NCI-H1048 (cell line): ENCODE measurements at places on chromosomes 2 and 18.

DNA sequence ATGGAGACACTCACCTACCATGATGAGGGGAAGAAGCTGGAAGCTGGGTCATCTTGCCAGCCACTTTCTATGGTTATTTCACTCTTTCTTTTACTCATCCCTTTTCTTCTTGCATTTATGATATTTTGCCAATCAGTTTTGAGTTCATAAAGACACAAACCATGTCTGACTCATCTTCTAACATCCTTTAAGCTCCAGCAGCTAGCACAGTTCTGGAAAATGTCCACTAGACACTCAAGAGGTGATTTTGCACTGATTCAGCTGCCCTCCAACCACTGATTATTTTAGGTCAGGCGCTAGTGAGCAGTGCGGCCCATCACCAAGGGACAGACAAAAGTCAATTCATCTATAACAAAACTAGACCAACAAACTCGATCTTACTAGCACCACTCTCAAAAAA lies 537.1 kb upstream of the ID2 start:
- DNase-seq: no peak

GRCh38 chr2:16249246-16250055 lies 309.1 kb downstream of the MYCN start:
- DNase-seq: no peak

DNA sequence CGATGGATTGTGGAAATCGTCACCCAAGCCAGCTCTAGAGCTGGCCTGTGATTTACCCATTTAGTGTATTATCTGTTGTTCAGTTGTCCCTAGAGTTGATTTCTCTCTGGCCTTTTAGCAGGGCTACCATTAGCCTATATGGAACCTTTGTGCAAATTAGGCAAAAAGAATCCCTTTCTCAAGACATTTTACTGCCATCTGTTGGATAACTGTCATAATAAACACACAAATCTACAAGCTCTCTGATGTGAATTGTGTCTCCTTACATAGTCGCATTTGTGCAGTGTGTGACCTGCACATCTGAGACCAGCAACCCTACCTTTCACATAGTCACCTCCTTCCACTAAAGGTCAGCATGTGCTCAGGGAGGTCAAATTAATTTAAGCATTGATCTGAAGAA lies 34.0 kb downstream of the LOXHD1 start:
- no peak for DNase-seq

GRCh38 chr2:40955042-40955441 lies 503.2 kb upstream of the SLC8A1 start:
- no peak for DNase-seq

GRCh38 chr2:216650626-216651257 lies 17.5 kb downstream of the IGFBP2 start:
- DNase-seq: no peak

DNA sequence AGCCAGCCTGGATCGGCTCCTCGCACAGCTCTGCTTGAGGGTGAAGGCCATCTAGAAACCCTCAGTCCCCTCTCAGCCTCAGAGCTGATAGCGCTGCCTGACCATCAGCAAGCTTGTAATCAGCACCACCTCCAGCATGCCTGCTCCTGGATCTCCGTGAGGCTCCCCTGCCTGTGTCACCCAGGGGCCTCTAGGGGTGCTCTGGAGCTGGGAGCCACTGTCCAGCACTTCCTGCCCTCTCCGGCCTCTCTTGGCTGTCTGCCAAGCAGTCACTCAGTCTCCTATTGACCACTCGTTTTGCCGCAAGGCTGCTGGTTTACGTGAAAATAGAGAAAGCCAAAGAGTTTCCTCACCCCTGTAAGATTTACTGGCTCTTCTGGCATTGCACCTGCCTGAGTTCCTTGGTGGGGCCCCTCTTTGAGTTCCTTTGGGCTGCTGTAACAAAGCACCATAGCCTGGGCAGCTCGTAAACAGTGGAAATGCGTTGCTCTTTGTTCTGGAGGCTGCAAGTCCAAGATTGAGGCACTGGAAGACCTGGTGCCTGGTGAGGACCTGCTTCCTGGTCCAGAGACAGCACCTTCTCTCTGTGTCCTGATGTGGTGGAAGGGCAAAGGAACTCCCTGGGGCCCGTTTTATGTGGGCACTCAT lies 17.9 kb downstream of the CAPN10 start:
- DNase-seq: no peak

DNA sequence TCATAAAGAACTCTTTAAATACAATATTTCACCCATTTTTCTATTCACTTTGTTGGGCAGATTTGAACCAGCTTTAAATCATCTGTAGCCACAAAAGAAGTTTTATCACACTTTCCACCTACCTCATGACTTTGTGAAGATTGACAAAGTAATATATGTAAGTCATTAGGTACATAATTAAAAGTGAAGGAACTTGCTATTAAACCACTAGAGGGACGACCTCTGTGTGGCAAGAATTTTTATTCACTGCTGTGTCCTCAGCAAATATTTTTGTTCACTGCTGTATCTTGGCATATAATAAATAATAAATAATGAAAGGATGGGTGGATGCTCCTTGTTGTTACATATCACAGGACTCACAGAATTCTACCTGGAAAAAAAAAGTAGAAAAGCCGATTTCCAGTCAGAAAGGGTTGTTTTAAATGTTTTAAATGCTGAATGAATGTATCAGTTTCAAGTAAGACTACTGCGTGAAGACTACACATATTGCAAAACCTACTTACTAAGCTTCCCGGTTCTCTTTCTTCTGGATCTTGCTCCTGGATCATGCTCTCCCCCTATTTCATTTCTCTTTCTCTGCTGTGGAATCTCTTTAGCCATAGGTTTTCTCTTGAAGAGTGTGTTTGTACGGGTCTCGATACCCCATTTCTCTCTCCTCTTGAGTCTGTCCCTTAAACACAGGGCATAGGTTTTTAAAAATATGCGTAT lies 44.8 kb downstream of the KCMF1 start:
- no peak for DNase-seq

- DNase-seq: no peak
Observed at GRCh38 chr2:32668254-32668653, 40.4 kb downstream of the TTC27 start.

DNA sequence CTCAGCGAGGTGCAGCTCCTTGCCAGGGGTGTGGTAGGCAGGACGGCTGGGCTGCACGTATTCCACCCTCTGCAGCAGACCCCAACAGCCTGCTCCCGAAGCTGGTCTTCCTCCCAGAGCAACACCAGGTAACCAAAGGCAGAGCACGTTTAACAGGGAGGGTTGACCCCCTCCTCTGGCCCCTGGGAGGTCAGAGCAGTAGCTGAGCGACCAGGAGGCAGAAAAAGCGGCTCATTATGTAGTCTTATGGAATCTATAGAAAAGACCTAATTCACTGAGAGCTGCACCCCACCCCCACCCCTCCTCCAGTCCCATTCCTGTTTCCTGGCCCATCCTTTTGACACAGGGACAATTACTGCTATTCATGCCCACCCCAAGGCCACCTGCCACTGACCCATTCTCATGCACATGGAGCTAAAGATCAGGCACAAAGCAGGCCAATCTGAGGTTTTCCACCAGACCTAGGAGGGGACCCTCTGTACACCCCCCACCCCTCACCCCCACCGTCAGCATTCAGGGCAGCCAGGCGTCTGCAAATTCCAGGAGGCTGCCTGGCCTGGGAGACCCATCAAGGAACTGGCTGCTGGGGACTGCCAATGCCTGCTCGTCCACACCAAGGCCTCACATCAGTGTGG lies 60.9 kb upstream of the FZD7 start:
- DNase-seq: no peak

GRCh38 chr18:21264651-21265050 lies 22.6 kb downstream of the GREB1L start:
- DNase-seq: no peak

DNA sequence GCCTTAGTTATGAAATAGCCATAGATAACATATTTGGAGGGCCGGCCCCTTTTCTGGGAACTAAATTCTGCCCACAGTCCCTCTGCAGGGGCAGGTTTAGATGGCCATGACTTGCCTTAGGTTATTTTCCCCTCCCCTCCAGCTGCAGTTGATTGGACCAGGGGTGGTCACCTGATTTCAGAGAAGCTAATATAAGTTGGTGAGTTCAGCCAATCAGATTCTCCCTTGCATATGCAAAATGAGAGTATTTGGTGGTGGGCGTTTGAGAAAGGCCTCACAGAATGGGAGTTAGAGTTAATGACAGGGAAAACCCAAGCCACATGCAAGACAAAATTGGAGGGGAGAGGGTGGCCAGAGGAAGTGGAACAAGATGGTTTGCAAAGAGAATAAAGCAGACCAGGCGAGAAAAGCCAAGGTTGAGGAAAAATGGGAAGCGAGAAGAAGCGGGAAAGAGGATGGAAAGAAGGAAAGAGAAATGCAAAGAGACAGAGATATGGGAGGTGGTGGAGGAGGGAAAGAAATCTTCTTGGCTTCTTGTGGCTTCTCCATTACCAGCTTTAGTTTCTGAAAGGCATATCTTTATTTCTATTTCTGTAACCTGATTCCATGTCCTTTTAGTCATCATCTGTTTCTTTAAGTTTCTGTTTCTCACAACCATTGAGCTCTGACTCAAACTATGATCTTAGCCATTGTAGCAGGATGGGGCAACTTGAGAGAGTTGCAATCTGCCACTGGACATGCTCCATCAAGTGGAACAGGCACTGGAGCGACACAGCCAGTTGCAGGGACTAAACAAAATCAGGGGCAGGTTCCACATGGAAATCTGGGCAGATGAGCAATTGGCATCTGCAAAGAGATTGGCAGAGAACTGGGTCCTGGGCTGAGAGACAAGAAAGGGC lies 108.1 kb upstream of the SIX3 start:
- no peak for DNase-seq

- no peak for DNase-seq
Observed at GRCh38 chr2:12347066-12347493, 369.7 kb upstream of the TRIB2 start.

- DNase-seq: no peak
Observed at GRCh38 chr2:73870084-73870483, 22.7 kb upstream of the ACTG2 start.

DNA sequence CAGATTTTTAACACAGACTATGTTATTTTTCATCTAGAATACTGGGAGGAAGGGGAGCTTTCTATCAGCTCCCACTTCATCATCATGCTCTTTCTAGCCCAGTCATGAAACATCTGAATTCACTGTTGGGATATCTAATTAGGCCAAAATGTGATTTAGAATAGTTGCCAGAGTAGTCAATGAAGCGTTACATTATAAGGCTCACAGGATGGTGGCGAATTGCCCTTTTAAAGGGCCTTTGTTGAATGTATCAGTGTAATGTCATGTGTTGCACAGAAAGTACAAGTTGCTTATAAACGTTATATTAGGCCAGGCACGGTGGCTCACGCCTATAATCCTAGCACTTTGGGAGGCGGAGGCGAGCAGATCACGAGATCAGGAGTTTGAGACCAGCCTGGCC lies 45.6 kb downstream of the PDE1A start:
- no peak for DNase-seq

GRCh38 chr18:58158008-58158407 lies 114.0 kb downstream of the NEDD4L start:
- no peak for DNase-seq

GRCh38 chr2:31163011-31163539 lies 24.8 kb upstream of the GALNT14 start:
- no peak for DNase-seq

GRCh38 chr2:9832586-9832985 lies 10.7 kb upstream of the TAF1B start:
- no peak for DNase-seq

- DNase-seq: no peak
Observed at GRCh38 chr2:213376644-213377043, 92.4 kb downstream of the SPAG16 start.

- no peak for DNase-seq
Observed at GRCh38 chr18:37419315-37419714, 146.3 kb downstream of the CELF4 start.

DNA sequence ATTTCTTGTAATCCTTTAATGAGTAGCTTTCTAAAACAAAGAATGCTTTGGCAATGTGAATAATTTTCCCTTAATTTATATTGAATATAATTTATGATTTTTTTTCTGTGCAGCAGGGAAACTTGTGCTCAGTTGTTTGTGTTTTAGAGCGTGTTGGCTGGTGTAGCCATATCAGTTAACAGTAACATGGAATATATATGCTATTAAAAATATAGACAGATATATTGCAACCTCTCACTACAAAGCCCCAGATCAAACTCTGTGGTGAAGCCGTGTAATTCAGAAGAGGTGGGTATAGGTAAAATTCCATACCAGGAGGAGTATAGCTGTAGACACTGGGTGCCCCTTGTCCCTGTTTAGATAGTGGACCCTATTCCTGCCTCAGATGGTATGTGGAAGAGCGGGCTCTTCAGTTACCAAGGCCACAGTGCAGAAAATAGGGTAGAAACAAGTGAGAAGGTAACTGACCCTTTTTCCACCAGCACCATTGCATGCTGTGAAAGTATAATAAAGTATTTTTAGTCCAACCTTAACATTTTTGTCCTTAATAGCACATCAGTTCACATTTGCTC lies 18.1 kb upstream of the RASGRP3 start:
- no peak for DNase-seq

DNA sequence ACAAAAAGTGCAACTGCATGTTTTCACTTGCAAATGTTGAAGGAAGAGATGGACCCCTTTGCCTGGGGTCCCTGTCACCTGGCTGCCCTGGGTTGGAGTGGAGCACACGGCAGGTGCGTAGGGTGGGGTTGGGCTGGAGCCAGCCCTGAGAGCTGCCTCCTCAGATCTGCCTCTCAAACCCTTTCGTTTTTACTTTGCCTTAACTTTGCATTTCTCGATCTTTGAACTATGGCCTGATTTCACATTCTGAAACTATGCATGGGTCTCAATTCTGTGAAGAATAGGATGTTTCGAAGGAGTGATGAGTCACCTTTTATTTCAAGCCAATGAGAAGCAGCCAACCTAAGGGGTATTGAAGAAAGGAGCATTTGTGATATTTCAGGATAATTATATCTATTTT lies 132.8 kb downstream of the ACOXL start:
- no peak for DNase-seq

- DNase-seq: no peak
Observed at GRCh38 chr2:40346535-40347354, 105.1 kb downstream of the SLC8A1 start.

DNA sequence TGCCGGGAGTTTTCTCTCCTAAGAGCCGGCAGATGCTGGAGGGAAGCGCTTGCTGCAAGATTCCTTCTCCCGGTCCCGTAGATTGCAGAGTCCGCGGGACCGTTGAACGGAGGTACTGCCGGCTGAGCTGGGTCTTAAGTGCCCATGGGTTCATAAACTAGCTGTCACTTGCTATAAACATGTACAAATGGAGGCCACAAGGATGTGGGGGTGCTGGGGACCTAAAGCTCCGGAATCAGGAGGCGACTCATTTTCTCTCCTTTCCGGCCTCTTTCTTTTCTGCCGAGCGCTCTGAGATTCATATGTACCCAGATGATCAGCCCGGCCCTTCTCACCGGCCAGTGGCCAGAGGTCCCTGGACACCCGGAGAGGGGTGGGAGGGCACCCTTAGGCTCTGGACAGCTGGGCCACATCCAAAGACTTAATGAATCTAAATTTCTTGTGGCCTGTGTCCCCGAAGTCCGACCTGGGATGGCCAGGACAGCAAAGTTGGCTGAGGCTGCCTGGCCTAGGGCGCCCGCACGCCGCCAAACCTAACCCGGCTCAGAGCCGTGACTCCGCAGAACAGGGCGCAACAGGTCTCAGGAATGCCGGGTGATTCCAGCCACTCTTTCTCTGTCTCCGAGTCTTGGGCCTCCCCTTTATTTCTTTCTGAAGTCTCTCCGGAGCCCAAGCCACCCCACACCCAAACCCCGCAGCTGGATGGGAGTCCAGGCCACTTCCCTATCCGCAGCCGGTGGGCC lies 2.4 kb upstream of the PAX3 start:
- no peak for DNase-seq
